Nasal cavity respiratory epithelium epithelial cell of viscerocranial mucosa (primary cell): ENCODE measurements at places on chromosomes 1 and 21. TPM values are rescaled to one million over a fixed set of nuclear protein-coding genes. Genes with fewer than 3 reads are reported as not detected.

AVPR1B gene
- total RNA-seq = not detected in 2 replicates

LIPI gene
- total RNA-seq = not detected in 2 replicates

ELF3 gene
- 23.2 and 49.3 TPM in 2 replicates for total RNA-seq

PGLYRP3 gene
- total RNA-seq = 2.4 and 4.7 TPM in 2 replicates

FCRL3 gene
- not detected in 2 replicates for total RNA-seq

TSACC gene
- total RNA-seq = 0.34 and 0.36 TPM in 2 replicates

OR2T33 gene
- not detected in 2 replicates for total RNA-seq

OLIG2 gene
- total RNA-seq = not detected in 2 replicates

GNG5 gene
- 12.6 and 17.4 TPM in 2 replicates for total RNA-seq

VAV3 gene
- total RNA-seq = 4.3 and 8.2 TPM in 2 replicates

SYNC gene
- total RNA-seq = 1.7 and 10.9 TPM in 2 replicates

APOBEC4 gene
- total RNA-seq = not detected in 2 replicates

PRRX1 gene
- total RNA-seq = not detected in 2 replicates

THRAP3 gene
- total RNA-seq = 102 and 103 TPM in 2 replicates

VWA5B1 gene
- not detected in 2 replicates for total RNA-seq

A3GALT2 gene
- not detected in 2 replicates for total RNA-seq
